Activated T-helper 1 cell treated with anti-CD3 and anti-CD28 coated beads, Interleukin-12 subunit alpha, Interleukin-12 subunit beta, Interleukin-2, Interleukin-4 antibody, amounts not matched to agents 30 ng/mL and 10 ng/mL and 1 ng/mL, durations not matched to agents 14 hours and 24 hours and 36 hours (primary cell): ENCODE measurements at places on chromosomes 12 and 14. TPM values are rescaled to one million over a fixed set of nuclear protein-coding genes. Genes with fewer than 3 reads are reported as not detected.

GRCh38 chr12:85642288-85642687, 193.9 kb downstream of the RASSF9 start:
- DNase-seq = no peak

Gene CD27
- total RNA-seq = 82.1 and 82.3 TPM in 2 replicates

- no peak for DNase-seq
Measured at GRCh38 chr14:99361596-99362215, 89.7 kb upstream of the BCL11B start.

DNA sequence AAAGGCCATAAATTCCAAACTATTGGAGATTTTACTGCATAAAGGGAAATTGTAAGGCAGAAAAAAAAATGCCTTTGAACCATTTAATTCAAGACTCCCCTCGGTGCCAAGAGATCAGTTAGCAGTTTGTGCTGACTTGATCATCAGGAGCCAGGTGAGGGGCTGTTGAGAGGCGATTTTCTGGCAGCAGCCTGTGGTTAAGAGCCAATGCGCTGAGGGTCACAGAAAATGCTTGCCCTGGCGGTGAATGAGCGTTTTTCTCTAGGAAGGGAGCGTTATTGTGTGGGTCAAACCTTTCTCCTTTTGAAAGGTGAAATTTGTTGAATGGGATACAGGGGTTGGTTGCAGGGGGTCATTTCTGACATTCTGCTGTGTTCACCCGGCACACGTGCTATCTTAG, 4.7 kb downstream of the SRRM4 start:
- DNase-seq = no peak
